ENCODE measurements at places on chromosomes 2 and 18. TPM values are rescaled to one million over a fixed set of nuclear protein-coding genes. Genes with fewer than 3 reads are reported as not detected.

KCNG3 gene
- not detected for total RNA-seq

GRCh38 chr2:213259266-213259665 is 25.0 kb upstream of the SPAG16 start:
- peaks cover 17% of the 10 kb centered on the region for H3K27me3 ChIP-seq
- no peak for DNase-seq
- H3K27ac ChIP-seq: no peak overlapping the region
- H3K36me3 ChIP-seq: no peaks in the 10 kb centered on the region

DNA sequence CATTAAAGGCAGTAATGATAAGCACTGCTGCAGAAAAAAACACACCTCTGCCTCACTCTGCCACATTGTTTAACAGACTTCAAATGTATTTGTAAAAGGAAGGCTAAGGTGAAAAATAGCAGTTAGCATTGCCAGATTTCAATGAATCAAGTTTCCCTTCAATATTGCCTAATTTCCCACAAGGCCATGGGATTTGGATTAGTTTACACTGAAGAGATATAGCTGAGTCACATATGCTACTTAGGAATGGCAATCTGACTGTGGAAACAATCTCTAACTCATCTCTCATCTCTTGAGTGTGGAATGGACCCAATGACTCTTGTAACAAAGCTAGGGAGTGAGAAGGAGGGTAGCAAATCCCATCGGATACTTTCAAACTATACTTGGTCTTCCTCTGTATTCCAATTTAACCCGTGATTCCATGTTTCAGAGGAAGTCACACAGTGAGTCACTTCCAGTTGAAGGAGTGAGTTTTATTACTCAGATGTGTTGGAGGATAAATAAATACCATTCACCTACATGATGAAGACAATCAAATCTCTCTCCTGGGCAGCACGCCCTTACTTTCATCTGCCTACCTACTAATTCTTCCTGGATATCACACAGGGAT is 5.1 kb downstream of the B4GALT6 start:
- H3K27ac ChIP-seq: no peak overlapping the region
- peaks cover 5% of the 10 kb centered on the region for H3K4me1 ChIP-seq
- no peak overlapping the region for H3K4me3 ChIP-seq

- H3K4me1 ChIP-seq: no peaks in the 10 kb centered on the region
- H3K4me3 ChIP-seq: no peak overlapping the region
- H3K27me3 ChIP-seq: peaks cover 7% of the 10 kb centered on the region
- DNase-seq: no peak
- H3K27ac ChIP-seq: no peak overlapping the region
- no peaks in the 10 kb centered on the region for H3K36me3 ChIP-seq
Observed at GRCh38 chr2:42938671-42939370, 146.4 kb upstream of the HAAO start.

DNA sequence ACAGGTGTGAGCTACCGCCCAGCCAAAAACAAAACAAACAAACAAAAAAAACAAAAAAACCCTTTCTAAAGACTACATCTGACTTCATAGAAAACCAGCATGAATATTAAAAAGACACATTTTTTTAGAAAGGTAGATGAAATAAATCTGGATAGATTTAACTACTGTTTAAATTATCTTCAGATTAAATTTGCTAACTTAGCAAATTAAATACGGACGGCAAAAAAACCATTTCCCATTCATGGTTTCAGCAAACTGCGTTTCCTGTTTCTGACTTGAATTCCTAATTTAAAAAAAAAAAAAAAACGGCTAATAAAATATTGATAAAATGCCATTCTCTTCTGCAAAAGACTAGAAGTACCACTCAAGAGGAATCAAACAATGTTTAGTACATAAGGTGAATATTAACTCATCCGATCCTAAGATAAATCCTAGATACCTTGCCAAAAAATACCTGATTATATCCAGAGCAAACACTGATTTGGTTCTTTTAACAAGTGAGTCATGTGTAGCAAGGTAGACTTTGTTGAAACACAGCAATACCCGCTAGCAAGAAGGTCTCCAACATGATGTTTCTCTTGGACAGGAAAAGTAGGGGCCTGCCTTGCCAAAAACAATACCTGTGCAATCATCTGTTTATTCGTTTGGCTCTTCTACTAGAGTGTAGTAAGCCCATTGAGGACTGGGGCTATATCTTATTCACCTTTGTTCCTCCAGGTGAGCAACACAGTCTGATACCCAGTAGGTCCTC is 96.2 kb downstream of the BARD1 start:
- H3K4me3 ChIP-seq: no peak overlapping the region
- H3K36me3 ChIP-seq: no peaks in the 10 kb centered on the region
- peaks cover 4% of the 10 kb centered on the region for H3K27me3 ChIP-seq
- no peak overlapping the region for H3K27ac ChIP-seq
- DNase-seq: no peak

GRCh38 chr2:233021771-233022170 is 8.7 kb upstream of the NGEF start:
- H3K27me3 ChIP-seq: no peaks in the 10 kb centered on the region
- no peak overlapping the region for H3K27ac ChIP-seq
- H3K4me1 ChIP-seq: no peaks in the 10 kb centered on the region
- no peak for DNase-seq
- no peak overlapping the region for H3K4me3 ChIP-seq

GRCh38 chr2:199811346-199811745 is 39.6 kb downstream of the FTCDNL1 start:
- no peaks in the 10 kb centered on the region for H3K27me3 ChIP-seq
- H3K4me1 ChIP-seq: no peaks in the 10 kb centered on the region
- DNase-seq: no peak
- no peak overlapping the region for H3K27ac ChIP-seq
- no peak overlapping the region for H3K4me3 ChIP-seq

CD8B gene
- total RNA-seq: not detected

CYTIP gene
- total RNA-seq: 286 TPM

- H3K4me3 ChIP-seq: no peak overlapping the region
- no peak overlapping the region for H3K27ac ChIP-seq
- peaks cover 24% of the 10 kb centered on the region for H3K27me3 ChIP-seq
- H3K36me3 ChIP-seq: peaks cover 2% of the 10 kb centered on the region
- no peaks in the 10 kb centered on the region for H3K4me1 ChIP-seq
Observed at GRCh38 chr2:169285531-169286235, 76.7 kb downstream of the LRP2 start.

DNA sequence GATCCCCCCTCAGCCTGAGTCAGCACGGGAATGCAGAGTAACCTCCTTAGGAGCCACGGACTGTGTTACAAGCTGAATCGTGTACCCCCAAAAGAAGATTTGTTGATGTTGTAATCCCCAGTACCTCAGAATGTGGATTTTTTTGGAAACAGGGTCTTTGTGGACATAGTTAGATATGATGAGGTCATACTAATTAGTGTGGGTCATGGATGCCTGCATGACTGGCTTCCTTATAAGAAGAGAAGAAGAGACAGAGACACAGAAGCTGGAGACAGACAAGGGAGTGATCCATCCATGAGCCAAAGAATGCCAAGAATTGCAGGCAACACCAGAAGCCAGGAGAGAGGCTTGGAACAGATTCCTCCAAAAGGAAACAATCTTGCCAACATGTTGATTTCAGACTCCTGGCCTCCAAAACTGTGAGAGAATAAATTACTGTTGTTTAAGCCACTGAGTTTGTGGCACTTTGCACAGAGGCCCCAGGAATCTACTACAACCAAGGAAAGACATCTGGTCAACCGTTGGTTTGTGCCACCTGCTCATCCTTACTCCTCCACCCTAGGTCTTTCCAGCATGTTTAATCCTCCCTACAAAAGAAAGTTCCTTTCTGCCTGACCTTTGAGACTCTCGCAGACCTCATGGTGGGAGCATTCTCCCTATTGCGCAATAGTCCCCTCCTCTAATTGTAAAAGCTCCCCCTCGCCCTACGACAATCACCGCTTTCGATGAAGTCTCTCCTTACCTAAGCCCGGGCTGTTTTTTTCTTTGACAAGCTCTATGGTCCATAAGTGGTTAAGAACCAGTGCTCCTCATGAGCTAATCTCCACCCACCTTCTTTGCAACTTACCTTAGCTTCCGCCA is 91.6 kb downstream of the DNER start:
- H3K4me3 ChIP-seq: no peak overlapping the region
- no peak overlapping the region for H3K27ac ChIP-seq
- peaks cover 10% of the 10 kb centered on the region for H3K27me3 ChIP-seq
- H3K4me1 ChIP-seq: no peaks in the 10 kb centered on the region

GRCh38 chr2:18901242-18901641 is 311.9 kb upstream of the NT5C1B start:
- H3K27ac ChIP-seq: no peak overlapping the region
- DNase-seq: no peak
- no peaks in the 10 kb centered on the region for H3K4me1 ChIP-seq
- no peaks in the 10 kb centered on the region for H3K36me3 ChIP-seq
- no peaks in the 10 kb centered on the region for H3K27me3 ChIP-seq
